ENCODE measurements at places on chromosomes 6 and 20. TPM values are rescaled to one million over a fixed set of nuclear protein-coding genes. Genes with fewer than 3 reads are reported as not detected.

The DTD1 gene
- polyA plus RNA-seq: 20.6 TPM

- no peaks in the 10 kb centered on the region for H3K27me3 ChIP-seq
- peak; percentile 75 for DNase-seq
- H3K36me3 ChIP-seq: no peaks in the 10 kb centered on the region
These were observed 38.7 kb downstream of the GNAS start for GRCh38 chr20:58891086-58891717.

DNA sequence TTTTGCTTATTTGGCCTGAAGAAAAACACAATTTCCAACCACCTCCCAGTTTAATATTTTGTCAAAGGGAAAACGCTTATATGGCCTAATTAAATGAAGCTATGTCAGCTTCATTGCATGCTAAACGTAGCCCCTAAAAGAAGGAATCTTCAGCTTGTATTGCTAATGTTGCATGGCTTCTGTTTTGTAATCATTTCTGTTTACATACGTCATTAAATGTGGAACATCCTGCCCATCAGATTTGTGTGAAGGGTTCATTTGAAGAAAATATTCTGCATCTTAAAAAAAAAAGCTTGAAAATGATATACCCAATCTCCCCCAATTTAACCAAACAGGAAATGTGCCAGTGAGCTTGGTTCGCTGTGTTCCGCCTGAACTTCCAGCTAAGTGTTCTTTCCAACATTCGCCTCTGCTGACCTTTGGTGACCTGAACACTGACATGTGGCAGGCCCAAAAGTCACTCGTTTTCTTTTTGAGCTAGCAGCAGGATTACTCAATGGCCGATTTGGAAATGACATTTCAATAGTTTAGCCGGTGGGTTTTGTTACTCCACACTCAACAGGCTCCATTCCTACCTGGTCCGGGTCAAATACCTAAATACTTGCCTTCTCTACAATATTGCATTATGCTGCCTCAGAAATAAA is 12.7 kb upstream of the SIRT5 start:
- no peaks in the 10 kb centered on the region for H3K4me1 ChIP-seq
- no peak for DNase-seq
- no peaks in the 10 kb centered on the region for H3K27me3 ChIP-seq
- no peaks in the 10 kb centered on the region for H3K36me3 ChIP-seq
- no peak overlapping the region for H3K27ac ChIP-seq

- DNase-seq: no peak
- no peak overlapping the region for H3K4me3 ChIP-seq
- H3K27me3 ChIP-seq: no peaks in the 10 kb centered on the region
- no peak overlapping the region for H3K27ac ChIP-seq
These were observed 315.6 kb downstream of the TPBG start for GRCh38 chr6:82679232-82679631.

The DEFB132 gene
- not detected for polyA plus RNA-seq

GRCh38 chr6:109595998-109596397 is 95.0 kb downstream of the AK9 start:
- H3K36me3 ChIP-seq: no peaks in the 10 kb centered on the region
- no peaks in the 10 kb centered on the region for H3K27me3 ChIP-seq
- no peak overlapping the region for H3K4me3 ChIP-seq
- H3K4me1 ChIP-seq: no peaks in the 10 kb centered on the region
- DNase-seq: no peak

- H3K27me3 ChIP-seq: no peaks in the 10 kb centered on the region
- H3K4me3 ChIP-seq: no peak overlapping the region
- no peaks in the 10 kb centered on the region for H3K36me3 ChIP-seq
- no peaks in the 10 kb centered on the region for H3K4me1 ChIP-seq
These were observed 392.4 kb downstream of the TAF4 start for GRCh38 chr20:61673152-61673847.

DNA sequence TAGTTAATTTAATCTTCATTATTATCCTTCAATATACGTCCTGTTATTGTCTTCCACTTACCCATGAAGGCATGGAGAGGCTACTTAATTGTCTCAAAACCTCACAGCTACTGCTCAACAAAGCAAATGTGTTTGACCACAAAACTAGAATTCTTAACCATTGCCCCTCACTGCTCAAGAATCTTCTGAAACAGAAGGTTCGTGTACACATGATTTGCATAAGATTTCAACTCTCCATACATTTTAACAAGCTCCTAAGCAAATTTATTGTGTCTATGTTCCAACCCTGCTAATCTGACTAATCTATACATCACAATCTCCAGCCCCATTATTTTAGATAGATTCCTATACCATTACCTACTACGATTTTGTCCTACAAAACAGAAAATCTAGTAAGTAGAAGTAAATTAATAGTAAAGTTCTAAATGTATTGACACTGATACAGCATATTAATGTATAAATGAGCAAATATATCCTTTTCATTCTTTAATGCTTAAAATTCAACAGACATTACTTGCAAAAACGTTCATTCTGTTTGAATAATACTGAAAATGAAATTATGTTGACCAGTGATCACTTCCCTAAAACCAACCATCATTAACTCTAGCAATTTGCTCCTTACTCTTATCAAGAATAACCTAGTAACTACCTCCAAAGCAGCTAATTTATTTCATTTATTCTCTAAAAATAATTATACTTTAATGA is 89.7 kb upstream of the RNF217 start:
- no peaks in the 10 kb centered on the region for H3K36me3 ChIP-seq
- no peaks in the 10 kb centered on the region for H3K4me1 ChIP-seq
- H3K27me3 ChIP-seq: no peaks in the 10 kb centered on the region
- no peak overlapping the region for H3K4me3 ChIP-seq
- H3K27ac ChIP-seq: no peak overlapping the region
- no peak for DNase-seq

DNA sequence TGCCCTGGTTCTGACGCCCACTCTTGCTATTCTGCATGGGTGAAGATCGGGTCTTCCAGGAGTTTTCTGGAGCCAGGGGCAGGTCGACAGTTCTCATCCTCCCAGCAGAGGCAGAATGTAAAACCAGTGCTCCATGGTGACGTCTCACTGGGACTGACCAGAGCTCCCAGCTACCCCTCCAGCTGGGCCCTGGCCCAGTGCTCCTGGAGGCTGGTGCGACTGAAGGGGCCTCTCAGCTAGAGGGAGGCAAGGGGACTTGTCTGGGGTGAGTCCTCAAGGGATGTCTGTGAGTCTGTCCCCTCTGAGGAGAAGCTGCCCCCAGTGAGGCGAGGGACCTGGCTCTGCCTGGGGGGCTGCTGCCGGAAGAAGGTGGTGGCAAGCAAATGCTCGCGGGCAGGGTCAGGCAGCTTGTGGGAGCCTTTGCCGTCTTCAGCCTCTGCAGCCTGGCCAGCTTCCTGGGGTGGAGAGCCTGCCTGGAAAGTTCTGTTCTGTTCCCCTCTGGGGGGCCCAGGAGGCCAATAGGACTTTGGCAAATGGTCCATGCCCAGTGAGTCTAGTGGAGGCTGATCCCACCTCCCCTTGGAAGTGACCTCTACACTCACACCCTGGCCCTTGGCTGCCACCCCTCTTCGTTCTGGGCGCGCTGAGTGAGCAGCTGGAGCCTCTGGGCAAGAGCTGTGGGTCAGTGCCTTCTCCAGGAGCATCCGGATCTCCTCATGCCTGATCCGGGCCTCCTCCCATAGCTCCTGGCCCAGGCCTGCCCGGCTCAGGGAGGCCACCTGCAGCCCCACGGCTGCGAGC is 47.5 kb downstream of the KIAA1755 start:
- no peak for DNase-seq
- H3K27me3 ChIP-seq: no peaks in the 10 kb centered on the region
- no peak overlapping the region for H3K27ac ChIP-seq
- H3K4me3 ChIP-seq: no peak overlapping the region
- no peaks in the 10 kb centered on the region for H3K36me3 ChIP-seq

- H3K4me3 ChIP-seq: no peak overlapping the region
- no peaks in the 10 kb centered on the region for H3K27me3 ChIP-seq
- no peak overlapping the region for H3K27ac ChIP-seq
- H3K4me1 ChIP-seq: no peaks in the 10 kb centered on the region
These were observed 73.6 kb downstream of the TBC1D32 start for GRCh38 chr6:121260651-121261102.

The SRC gene
- polyA plus RNA-seq: 64.6 TPM

DNA sequence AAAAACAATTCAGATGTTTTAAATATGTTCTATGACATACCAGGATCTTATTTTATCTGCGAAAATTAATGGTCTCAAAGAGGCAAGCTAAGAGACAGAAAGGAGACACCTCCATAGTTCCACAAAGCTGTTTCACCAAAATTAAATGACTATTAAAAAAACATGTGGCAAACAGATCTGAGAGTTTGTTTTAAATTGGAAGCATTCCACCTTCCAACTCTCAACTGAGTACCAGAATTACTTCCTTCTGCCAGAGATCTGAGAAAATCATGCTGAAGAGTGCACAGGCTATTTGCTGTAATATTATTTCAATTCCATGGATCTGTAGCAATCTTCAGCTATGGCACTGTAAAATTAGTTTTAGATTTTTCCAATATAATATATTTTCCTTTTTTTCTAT is 669.5 kb upstream of the MARCKS start:
- peaks cover 3% of the 10 kb centered on the region for H3K4me1 ChIP-seq
- H3K27ac ChIP-seq: no peak overlapping the region
- no peaks in the 10 kb centered on the region for H3K27me3 ChIP-seq

Data from pancreas (tissue), 10 donors.